ENCODE measurements at places on chromosomes 4 and X.

GRCh38 chr4:85659610-85660218 lies 184.8 kb downstream of the ARHGAP24 start:
- DNase-seq, result no peak

GRCh38 chr4:121765368-121765705 lies 373 bp upstream of the SMIM43 start:
- DNase-seq, result no peak

GRCh38 chr4:53101191-53101581 lies 239.1 kb downstream of the RASL11B start:
- DNase-seq, result no peak

DNA sequence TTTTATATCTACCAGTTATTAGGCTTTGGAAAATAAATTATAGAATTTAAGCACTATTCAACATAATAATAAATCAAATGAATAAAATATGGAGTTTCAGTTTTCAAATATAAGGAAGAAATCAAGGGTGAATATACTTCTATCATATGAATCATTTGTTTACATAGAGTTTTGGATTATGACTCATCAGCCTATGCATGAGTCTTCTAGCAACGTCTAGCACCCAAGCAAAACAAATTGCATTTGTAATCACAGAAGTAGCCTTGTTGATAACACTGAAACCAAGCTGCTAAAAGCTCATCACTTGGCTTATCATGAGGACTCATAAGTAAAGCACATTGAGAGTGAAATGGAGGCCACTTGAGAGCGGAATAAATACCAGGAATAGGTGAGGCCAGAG lies 434.6 kb downstream of the PCDH11X start:
- no peak for DNase-seq

DNA sequence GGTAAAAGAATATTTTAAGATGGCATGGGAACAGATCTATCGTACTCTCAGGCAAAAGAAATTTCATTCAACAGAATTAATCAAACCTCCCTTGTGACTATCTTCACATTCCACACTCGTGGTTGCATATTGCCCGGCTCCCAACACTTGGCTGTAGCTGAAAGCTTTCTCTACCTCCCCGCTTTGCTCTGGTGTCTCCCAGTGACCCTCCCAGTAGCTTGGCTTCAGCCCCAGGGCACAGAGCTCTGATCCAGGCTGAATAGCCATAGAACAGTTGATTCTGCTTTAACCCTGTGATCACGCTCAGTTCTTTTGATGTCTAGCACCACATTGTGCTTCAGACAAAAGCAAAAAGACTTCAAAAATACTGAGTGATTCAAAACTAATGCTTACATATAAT lies 24.6 kb downstream of the SLC7A11 start:
- no peak for DNase-seq

DNA sequence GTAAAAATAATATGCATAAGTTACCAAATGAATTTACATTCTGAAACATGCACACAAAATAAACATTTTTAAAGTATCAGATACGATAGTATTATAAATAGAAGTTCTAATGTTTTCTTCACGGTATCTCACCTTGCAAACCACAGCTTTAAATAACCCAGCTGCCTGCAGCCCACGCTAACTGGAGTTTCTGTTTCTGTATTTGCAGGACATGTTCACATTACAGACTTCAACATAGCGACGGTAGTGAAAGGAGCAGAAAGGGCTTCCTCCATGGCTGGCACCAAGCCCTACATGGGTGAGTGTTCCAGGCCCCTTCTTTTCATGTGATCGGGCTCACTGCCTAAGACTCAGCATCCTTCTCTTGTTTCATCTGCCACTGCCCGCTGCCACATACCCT lies 291.7 kb downstream of the EVC2 start:
- no peak for DNase-seq

DNA sequence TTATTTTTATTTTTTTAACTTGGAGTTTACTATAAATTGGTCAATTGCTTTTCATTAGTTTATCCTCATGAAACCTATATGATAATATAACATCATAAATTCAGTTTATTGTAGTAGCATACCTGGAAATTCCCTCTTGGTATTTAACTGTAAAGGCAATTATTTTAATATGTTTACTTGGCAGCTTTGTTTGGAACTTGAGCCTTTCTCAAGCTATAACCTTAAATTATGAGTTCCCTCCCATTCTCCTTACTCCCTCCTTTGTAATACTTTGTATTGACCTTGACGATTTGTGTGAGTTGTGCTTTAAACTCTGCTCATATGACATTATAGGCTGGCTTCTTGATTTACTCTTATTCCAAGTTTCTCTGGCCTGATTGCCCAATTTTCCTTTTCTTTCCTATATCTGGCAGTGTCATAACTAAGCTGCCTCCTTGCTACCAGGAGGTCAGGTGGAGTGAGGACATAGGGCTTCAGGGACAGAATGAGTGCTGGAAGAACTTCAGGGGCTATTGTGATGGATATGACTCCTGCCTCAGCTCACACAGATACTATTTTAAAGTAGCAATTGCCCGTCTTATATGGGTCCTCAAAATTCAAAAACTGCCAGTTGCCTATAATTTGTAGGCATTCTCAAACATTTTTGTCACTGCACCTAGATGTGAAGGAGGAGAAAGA lies 77.7 kb downstream of the RAP1GDS1 start:
- no peak for DNase-seq

DNA sequence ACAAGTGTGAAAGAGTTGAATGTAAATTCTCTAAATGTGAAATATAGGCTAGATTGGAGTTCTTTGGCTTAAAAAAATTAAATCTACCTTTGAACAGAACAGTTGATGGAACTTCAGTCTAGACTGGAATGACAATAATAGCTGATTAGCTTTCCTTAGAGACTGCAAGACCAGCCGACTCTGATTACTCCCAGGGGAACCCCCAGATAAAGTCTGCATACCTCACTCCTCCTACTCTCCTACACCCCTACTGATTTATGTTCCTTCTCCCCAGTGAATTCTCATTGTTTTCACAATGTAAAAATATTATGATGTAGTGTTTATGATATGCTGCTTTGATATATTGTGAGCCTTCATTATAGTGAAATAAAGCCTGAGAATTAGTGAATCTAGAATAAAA lies 241.3 kb downstream of the CFAP299 start:
- DNase-seq, result no peak

GRCh38 chr4:102061133-102061532 lies 270.6 kb downstream of the BANK1 start:
- DNase-seq, result no peak

DNA sequence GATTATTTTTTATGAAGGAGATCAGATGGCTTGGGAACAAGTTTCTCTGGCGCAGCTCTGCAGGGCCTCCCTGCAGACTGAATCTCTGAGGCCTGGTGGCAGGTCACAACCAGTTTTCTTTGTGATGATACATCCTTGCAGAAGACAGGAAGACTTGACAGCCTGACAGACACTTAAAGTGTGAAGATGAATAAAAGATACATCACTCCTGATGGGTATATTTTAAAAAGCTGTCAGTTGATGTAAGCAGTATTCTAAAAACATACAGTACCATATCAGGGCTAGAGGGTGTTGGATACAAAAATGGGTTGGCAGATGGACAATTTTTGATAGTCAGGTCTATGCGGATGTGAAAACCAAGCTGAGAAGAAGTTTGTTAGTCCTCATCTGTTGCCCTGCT lies 239.5 kb downstream of the LHFPL1 start:
- no peak for DNase-seq

DNA sequence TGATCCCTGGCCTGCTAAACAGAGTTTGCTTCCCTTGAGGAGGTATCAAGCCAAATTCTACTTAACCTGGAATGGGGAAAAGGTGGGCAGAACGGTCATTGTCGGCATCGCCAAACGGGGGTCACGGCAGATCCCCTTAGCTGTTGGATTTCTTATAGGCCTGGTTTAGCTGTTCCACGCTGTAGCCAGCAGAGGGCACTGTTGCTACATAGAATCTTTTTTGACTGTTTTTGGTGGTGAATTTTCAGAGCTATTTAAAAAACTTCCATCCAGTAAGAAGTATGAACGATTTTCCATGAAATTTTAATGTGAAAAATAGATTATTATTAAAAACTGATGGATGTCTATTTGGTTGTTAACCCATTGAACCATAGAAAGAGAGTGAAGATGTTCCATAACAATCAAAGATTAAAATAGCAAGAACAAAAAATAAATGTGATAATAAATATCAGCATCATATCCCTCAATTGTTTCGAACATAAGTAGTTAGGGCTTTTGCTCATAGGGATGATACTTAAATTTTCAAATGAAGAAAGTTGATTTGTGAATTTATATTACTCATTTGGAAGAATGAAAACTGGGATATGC lies 56.6 kb downstream of the LINC00632 start:
- DNase-seq, result no peak

DNA sequence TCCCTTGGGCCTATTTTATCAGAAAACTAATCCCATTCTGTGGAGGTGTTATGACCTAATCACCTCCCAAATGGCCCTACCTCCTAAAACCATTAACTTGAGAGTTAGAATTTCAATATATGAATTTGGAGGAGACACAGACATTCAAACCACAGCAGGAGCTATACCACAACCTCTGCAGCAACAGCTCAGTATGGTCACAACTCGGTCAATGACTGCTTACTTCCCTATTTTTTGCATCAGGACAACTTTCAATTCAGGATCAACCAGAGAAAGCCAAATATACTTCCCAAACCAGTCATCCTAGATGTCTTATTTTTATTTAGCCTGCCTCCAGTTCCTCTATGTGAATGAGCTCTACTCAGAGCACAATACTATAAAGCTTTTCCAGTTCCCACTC lies 11.3 kb upstream of the SMARCA5 start:
- DNase-seq, result no peak

DNA sequence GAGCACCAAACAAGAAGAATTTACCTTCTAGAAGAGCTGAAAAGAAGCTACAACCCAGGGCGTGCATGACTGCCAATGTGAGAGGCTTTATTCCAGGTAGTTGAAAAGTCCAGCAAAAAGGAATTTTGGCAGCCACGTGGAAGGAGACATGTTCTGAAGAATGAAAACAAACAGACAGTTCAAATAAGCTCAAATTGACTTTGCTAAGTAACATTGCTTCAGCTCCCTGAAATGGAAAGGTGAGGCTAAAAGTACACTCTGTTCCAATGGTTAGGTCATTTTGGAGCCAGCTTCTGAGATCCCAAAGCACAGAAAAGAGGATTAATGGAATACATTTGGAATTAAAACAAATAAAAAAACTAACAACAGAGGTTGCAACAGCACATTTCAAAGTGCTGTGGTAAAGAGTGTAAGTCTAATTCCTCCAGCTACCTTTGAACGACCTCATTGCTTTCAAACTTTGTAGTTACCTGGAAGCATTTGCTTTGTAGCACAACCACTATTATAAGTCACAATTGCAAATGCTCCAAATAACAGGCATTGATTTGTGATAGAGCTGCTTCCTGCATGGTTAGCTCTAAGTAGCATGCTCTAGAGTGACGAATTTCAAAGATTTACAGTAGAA lies 405.3 kb upstream of the EDA2R start:
- DNase-seq, result no peak

- DNase-seq, result peak; percentile 12
These were observed 2.5 kb downstream of the CPEB2 start for GRCh38 chr4:15004739-15005301.

GRCh38 chr4:62806816-62807215 lies 1602.4 kb downstream of the TECRL start:
- no peak for DNase-seq

DNA sequence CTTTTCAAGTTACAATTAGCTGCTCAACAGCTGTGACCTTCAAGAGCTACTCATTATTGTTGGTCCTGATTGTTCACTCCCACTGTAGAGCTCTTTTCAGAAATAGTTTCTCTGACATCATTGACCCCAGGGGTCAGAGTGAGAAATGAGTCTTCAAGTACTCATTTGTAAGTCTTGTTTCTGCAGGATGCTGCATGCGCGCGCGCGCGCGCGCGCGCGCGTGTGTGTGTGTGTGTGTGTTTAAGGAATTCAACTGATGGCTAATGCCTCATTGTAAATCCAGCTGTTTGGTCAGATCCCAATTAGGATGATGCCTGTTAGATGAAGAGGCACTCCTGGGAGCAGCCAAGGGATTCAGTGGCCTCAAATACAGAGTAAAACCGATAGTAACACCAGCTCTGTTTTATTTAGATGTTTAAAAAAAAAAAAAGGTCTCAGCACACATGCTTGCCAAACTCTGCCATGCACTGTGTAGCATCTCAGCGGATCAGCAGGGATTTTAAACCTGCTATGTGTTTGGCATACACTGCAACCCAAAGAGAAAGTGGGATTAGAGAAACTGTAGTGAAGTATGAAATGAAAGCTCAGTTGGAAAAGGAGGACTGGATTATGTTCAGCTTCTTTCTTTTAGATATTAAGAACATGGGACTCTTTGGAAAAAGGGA lies 332.3 kb downstream of the ADGRL3 start:
- DNase-seq, result no peak

DNA sequence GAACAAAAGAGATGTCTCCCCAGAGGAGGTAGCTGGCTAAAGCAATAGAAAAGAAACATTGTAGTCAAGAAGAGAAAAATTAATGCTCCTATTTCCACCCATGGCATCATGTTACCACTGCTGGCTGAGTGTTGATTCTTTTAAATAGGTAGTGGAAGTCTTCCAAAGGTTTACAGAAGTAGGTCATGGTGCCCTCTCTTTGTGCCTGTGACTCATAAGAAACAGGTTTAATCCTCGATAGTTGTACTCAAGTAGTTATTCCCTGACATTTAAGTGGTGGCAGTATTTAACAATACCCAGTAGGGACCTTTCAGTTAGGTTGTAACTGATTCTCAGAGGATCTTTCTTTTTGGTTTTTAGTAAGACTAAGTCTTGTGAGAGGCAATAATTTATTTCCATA lies 247.8 kb downstream of the TEX13A start:
- no peak for DNase-seq

GRCh38 chr4:148443512-148444295 lies 1.5 kb upstream of the NR3C2 start:
- peak; percentile 20 for DNase-seq

- DNase-seq, result no peak
These were observed 95.4 kb upstream of the NUDT6 start for GRCh38 chr4:123017636-123018395.

DNA sequence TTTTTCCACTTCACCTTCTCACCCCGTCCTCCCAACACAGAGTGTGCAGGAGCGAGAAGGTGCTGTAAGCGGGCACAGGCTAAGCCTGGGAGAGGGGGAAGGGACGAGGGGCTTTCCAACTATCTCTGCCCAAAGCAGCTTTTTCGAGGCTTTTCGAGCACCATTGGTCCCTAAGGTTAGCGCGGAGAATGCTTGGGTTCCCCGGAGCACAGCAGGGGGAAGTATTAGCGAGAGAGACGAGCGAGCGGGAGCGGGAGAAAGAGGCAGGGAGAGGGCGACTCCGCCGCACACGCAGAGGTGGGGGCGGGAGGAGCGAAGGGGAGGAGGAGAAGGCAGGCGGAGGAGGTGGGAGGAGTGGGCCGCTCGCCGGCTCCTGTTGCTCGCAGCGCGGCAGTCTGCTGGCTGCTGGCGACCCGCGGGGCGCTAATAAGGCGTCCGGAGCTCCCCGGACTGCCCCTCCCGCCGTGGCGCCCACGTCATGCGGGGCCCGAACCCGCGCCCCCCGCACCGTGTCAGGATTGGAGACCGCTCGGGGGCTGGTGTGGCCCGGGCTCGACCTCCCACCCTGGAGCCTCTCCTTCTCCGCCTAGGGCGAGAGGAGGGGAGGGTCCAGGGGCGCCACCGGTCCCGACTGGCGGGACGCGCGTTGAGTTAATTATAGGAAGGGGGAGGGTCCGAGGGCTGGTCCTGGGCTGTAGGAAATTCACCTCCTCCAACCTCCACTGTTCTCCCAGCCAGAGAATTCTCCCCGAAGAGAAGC lies at the start of gene ADAMTS3:
ADAMTS3 (minus strand) TSS at position 263 of the 760 bp plus-strand sequence. CDS start 459 bp downstream, outside the sequence.
- no peak for DNase-seq

GRCh38 chrX:151776181-151776731 lies 41.7 kb downstream of the CNGA2 start:
- DNase-seq, result no peak
